ENCODE measurements at places on chromosomes 11 and 22.
A peak's percentile ranks its signal among the peaks of the same experiment; 100 is the strongest.

GRCh38 chr22:20003304-20003703 lies 13.3 kb downstream of the ARVCF start:
- DNase-seq = no peak

- no peak for DNase-seq
Measured at GRCh38 chr11:57395905-57396623, 5.6 kb upstream of the PRG2 start.

GRCh38 chr11:85423316-85423715 lies 203.8 kb downstream of the DLG2 start:
- DNase-seq = no peak

- DNase-seq = peak; percentile 71
Measured at GRCh38 chr11:8068605-8069221, 12.3 kb upstream of the TUB start.

- DNase-seq = no peak
Measured at GRCh38 chr22:20224256-20224626, 43.9 kb downstream of the RTN4R start.

- DNase-seq = no peak
Measured at GRCh38 chr11:61586792-61587430, 6.0 kb upstream of the SYT7 start.

DNA sequence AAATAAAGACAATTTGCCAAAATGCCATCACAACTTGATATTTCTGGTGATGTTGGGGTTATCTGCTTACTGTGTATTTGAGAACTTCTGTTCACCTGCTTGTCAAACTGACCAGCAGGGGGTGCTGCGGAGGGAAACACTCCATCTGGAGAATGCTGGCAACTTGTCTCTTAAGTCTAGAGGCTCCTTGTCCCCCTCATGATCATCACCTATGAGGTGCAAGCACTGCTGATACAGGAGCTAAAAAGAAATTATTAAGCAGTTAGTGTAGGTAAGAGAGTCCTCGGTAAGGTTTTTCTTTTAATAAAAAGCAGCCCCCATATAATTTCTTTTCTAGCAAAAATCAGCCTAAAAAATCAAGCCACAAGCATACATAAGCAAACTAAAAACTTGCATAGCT lies 32.7 kb upstream of the GLYATL1B start:
- peak; percentile 55 for DNase-seq

DNA sequence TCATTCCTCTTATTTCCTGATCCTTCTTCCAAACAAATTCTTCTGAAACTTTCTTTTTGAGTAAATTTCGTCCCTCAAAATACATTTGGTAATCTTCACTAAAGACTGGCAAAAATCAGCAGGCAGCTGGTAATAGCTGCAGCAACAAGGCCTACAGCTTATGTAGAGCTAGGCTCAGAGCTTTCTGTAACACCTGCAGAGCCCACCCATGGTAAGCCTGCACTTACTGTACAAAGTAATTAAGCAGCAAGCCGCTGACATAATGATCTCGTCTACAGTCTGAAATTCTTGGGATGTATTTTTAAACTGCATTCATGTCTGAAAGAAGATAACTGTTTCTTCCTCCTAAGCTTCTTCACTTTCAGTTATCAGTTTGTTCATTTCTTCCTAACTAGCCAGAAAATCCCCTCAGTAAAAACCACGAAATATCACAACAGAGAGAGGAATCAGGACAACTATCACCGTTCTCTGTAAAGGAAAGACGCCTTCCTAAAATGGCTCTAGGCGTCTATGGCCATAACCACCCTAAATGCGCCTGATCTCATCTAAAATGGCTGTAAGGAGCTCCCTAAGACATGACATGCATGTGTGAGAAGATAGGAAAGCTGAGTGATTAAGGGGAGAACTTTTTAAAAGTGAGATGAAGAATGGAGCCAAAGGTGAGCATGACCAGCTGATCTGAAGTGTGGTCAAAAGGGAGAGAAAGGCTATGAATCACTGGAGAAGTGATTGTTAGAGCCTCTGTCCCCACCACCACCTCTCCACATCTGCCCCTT lies 56.2 kb downstream of the DENND5A start:
- DNase-seq = no peak

DNA sequence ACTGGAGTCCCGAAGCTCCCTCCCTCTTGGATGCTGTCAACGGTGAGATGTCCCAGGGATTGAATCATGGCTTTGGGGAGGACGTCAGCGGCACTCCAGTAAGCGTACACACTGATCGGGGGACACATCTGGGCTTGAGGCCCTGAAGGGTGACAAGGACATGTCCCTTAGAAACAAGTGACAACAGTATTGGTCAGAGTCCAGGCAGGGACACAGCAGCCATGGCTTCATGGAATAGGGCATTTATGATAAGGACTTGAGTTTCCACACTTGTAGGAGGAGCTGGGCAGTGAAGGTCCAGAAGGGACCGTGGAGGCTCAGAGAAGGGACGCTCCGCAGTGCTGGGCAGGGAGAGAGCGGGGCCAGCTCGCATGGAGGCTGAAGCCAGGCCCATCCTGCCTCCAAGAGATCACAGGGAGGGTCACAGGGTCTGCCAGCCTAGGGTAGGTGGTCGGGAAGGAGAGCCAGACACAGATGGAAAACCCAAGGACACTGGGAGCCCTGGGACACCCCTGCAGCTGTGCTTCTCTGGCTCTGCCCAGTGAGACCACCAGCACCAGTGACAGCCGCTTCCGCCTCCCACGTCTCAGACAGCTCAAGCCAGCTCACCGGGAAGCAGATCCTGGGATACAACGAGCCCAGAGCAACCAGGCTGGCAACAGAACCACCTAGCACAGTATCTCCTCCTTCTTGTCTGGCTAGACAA lies 22.9 kb upstream of the RFPL3 start:
- DNase-seq = no peak

- DNase-seq = no peak
Measured at GRCh38 chr22:40330615-40331014, 15.7 kb upstream of the ADSL start.

- no peak for DNase-seq
Measured at GRCh38 chr11:114285599-114285998, 10.6 kb upstream of the NNMT start.

- DNase-seq = peak; percentile 36
Measured at GRCh38 chr11:59142530-59143507, at the start of gene FAM111A. FAM111A (plus strand) TSS chr11:59142856; CDS start chr11:59148873, 6,017 bp downstream.

GRCh38 chr22:31871480-31871879 lies 72.9 kb upstream of the YWHAH start:
- DNase-seq = no peak

DNA sequence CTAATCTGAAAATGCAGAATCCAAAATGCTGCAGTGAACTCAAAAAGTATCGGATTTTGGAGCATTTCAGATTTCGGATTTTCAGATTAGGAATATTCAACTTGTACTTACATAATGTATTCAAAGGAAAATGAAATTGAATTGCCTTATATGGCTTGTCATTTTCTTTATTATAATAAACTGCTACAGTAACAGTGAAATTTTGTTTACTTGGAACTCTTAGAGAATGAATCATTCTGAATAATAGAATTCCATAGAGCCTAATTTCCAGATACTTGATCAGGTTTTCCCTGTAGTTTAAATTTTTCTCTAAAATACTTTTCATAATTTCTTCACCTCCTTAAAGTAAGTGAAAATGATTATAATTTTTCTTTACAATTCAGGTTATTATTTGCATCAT lies 17.3 kb downstream of the TTC17 start:
- no peak for DNase-seq

GRCh38 chr11:62816557-62816956 lies 11.3 kb upstream of the NXF1 start:
- DNase-seq = no peak

- DNase-seq = peak; percentile 13
Measured at GRCh38 chr11:11841116-11841722, 553 bp upstream of the USP47 start.

DNA sequence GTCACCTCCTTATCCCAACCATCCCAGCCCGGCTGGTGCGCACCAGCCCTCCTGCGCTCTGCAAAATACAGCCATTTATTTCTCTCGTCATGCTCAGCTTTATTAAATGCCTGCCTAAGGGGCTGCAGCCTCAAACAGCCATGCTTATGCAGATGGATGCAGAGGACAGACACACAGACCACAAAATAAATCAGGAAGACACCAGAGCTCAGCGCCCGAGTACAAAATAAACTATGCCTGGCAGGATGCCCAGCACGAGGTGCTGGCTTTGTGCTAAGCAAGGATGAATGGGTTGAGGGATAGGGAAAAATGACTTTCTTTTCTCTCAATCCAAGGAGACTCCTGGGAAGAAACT lies 70.5 kb downstream of the RPUSD4 start:
- DNase-seq = peak; percentile 71

DNA sequence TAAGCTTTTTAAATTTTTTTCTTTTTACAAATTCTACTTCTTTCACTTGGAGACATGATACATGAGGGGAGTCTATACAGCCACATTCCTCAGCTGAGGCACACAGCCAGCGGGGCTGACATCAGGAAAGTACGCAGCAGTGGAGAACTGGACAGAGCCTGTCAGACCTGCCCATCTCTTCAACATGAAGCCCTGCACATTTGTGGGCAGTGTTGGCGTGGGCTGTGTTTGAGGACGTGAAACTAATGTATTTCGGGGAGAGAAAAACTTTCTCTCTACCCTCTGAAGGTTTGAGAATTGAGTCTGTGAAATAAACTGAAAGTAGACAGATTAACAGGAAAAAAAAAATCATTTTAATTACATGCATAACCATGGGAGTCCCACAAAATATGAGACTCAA lies 84.8 kb upstream of the HTATIP2 start:
- DNase-seq = no peak

- no peak for DNase-seq
Measured at GRCh38 chr11:91904792-91905785, 319.5 kb upstream of the FAT3 start.

GRCh38 chr11:2699185-2699530 lies 636 bp downstream of the KCNQ1OT1 start:
- peak; percentile 21 for DNase-seq

GRCh38 chr11:102538932-102539331 lies 8.4 kb upstream of the MMP7 start:
- DNase-seq = no peak

GRCh38 chr11:44694443-44694842 lies 32.3 kb upstream of the TSPAN18 start:
- no peak for DNase-seq

DNA sequence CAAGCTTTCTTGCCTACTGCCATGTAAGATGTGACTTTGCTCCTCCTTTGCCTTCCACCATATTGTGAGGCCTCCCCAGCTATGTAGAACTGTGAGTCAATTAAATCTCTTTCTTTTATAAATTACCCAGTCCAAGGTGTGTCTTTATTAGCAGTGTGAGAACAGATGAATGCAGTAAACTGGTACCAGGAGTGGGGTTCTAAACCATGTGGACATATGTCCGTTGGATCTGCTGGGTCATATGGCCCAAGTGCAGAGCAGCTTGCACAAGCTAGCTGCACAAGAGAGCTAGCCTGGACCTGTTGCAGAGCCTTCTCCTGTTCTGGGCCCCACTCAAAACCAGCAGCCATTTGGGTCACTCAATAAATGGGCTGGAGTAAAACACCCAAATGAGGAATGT lies 177.1 kb downstream of the HIPK3 start:
- no peak for DNase-seq

DNA sequence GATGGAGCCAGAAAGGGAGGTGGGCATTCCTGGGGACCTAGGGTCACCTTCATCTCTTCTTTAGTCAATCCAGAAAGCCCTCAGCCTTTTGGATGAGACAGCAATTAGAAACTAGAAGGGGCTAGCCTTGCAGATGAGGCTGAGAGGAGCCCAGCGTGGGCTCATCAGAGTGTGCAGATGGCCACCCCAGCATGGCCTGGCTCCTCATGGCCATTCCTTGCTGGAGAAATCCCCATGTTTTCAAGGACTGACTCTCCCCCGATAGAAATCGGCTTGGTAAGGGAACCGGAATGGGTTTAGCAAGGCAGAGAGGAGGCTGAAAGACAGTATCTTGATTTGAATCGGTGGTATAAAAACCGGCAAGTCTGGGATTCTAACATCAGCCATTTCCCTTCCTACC lies 274.6 kb downstream of the BUD13 start:
- no peak for DNase-seq

DNA sequence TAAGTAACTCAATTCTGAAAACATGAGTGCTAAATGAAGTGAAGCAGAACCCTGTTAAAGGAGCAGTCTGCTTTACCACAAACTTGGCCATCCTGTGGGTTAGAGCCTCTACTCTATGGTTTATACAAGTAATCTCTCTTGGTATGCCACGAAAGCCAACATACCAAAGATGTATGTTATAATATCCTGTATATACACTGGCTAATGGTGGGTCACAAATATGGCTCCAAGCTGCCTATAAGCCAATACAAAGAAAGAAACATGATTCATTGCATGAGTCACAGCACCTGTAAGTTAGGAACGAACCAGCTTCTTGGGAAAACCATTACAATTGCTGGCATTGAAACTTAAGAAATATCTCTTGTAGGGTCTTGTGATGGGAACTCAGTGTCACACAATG lies 16.1 kb downstream of the XRRA1 start:
- no peak for DNase-seq

DNA sequence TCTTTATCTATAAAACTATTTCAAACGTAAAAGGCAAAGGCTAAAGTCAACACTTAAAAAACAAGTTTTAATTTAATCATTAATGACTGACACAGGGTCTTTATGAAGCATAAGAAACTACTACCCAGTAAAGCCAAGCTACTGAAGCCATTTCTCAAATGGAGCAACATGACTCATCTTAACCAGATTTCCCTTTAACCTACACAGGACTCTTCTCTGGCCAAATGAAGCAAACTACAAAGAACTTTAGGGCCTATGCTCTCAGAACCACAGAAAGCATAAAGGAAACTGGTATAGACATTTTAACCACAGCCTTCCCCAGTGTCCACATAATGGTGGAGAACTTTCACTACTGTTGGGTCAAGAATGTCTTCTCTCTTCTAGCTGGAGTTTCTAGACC lies 34.7 kb downstream of the ALG9 start:
- DNase-seq = no peak

DNA sequence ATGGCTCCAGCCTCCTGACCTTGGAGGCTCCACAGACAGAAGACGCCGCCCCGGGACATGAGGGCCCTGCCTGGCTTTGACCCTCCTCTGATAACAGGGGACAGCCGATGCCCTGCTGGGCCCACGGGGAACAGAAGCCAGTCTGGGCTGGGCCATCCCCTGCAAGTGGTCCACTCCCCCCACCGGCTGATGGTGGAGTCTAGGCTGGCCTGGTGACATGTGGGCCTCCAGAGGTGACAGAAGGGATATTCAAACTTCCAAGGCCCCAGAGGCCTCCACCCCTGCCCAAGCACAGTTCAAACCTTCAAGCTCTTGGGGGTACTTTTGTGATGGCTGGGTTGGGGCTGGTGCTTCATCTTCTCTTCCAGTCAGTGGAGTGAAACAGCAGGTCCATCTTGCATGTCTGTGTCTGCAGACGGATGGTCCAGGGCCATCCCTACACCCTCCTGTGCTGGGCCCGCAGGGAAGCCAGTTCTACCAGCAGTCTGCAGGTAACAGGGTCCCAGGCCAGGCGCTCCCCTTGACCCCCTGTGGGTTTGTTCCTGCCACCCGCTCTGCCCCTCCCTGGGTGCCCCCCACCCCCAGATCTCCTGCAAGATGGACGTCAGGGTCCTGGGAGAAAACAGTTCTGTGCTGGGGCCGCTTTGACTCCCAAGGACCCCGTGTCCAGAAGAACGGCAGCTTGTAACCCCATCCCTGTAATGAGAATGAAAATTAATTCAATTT lies 929.9 kb downstream of the BRD1 start:
- no peak for DNase-seq
